ENCODE measurements at places on chromosomes 7 and 10.

GRCh38 chr7:29798422-29798821 is 7.9 kb upstream of the WIPF3 start:
- DNase-seq = no peak

- DNase-seq = no peak
Measured at GRCh38 chr10:1377740-1378397, 321.7 kb downstream of the WDR37 start.

GRCh38 chr10:112981553-112981952 is 31.5 kb downstream of the TCF7L2 start:
- no peak for DNase-seq

DNA sequence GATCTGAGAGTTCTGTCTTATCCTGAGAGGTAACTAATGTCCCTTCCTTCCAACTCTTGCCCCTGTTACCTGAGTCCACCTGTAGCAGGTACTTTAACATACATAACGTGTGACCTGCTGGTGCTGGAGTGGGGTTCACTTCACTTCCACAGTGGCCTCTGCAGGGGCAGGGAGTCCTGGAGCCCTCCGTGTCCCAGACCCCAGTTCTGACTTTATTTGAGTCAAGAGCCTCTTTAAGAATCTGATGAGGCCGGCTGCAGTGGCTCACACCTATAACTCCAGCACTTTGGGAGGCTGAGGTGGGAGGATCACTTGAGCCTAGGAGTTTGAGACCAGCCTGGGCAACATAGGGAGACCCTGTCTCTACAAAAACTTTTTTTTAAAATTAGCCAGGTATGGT is 117.0 kb upstream of the RET start:
- DNase-seq = no peak

DNA sequence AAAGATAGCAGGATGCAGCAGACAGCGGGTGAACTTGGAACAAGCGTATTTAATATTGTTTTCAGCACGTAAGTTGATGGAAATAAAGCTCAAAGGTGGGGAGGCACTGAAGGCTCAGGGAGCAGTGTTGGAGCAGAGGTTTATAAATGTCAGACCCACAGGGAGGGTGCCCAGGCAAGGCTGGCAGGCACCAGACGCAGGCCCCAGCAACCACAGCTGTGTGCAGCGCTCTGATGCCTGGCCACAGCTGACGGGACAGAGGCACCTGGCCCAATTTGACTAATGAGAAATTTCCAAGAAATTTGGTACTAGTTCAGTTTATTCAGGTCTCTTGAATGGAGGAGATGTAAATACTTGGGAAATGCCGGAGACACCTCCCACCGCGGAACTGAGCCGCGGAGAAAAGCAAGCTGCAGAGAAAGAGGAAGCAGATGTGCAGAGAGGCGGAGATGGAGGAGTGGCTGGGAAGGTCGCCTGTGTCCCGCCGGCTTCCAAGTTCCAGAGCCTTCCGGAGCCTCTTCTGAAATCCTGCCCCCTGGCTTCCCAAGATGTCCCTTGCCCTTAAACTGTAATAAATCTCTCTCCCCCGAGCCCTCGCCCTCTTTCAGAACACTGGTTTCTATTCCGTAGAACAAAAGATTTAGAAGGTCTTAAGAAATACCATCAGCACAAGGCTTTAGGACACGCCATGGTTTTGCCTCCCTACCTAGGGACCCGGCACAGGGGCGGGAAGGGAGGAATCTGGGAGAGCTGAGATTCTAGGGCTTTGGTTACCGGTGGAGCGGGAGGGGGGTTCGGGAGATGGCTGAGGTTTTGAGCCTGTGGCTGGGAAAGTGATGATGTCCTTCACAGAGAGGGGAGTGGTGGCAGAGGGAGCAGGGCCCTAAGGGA is 38.4 kb upstream of the PLXNA4 start:
- no peak for DNase-seq

DNA sequence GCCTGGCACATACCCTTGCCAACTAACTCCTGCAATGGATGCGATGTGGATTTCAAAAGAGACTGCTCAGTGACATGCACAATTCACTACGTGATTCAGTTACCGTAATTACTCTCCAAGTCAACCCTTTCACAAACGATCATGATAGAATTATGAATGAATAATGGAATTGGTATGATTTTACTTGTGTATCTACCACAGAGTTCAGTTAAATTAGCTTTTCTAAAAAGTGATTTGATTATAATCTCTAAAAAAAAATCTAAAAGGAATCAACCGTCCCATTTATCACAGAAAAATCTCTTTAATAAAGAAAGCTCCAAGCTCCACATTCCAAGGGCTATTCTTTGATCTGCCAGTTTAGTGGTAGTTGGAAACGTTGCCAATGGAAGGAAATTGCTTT is 30.4 kb upstream of the RSU1 start:
- DNase-seq = no peak

DNA sequence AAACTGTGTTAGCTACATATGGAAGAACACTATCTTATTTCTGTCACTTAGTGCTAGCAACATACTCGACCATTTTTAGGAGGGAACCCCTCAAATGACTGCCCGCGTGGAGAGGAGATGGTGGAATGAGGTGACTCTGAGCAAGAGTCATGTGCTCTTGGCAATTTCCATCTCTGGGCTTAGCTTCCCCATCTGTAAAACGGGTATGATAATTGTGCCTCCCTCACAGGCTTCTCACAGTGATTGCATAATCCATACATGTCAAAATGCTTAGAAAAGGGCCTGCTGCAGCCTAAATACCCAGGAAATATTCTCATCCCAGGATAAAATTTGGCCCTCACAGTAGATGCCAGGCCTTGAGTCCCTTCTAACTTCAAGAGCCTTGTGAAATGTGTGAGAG is 86.6 kb downstream of the WDFY4 start:
- DNase-seq = no peak

DNA sequence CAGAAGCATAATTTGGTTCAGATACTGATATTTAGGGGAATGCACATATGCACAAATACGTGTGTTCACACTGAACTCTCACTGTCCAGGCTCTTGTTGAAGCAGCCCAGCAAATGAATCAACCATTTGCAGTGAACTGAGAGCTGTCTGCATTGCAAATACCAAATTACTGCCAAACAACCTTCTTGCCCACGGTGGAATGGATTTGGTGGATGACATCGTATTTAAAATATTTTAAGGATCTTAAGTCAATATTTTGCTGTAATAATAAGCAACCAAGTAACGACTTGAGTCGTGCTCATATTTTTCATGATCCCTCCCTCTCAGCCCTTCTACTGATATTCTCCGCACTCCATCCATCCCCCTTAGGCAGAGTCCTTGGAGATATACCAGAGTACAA is 107.9 kb upstream of the FEZF1 start:
- DNase-seq = no peak

- no peak for DNase-seq
Measured at GRCh38 chr10:50498465-50498864, 125.3 kb downstream of the SGMS1 start.

- no peak for DNase-seq
Measured at GRCh38 chr7:88104732-88105131, 115.1 kb downstream of the SRI start.

- DNase-seq = no peak
Measured at GRCh38 chr7:147541261-147541660, 1049.3 kb upstream of the C7orf33 start.

- no peak for DNase-seq
Measured at GRCh38 chr7:5755704-5756504, 25.6 kb downstream of the RNF216 start.

DNA sequence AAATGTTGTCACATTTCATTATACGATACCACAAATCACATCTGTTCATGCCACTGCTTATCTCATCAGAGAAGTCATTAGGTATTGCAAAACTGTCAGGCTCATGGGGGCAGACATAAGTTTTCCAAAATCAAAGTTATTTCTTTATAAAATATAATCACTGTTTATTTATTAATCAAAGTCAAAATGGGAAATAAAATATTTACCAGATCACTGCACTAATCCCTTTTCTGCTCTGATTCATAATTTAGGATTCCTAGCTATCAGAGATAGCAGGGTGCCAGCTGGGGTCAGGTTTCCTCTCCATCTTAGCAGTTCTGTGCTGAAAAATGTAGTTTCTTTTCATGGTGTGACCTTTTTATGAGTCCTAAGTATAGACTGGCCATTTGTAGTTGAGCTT is 117.7 kb upstream of the LANCL2 start:
- DNase-seq = no peak

- DNase-seq = no peak
Measured at GRCh38 chr10:8039321-8039881, 15.1 kb upstream of the GATA3 start.

- DNase-seq = no peak
Measured at GRCh38 chr10:3693698-3694080, 91.3 kb downstream of the KLF6 start.

DNA sequence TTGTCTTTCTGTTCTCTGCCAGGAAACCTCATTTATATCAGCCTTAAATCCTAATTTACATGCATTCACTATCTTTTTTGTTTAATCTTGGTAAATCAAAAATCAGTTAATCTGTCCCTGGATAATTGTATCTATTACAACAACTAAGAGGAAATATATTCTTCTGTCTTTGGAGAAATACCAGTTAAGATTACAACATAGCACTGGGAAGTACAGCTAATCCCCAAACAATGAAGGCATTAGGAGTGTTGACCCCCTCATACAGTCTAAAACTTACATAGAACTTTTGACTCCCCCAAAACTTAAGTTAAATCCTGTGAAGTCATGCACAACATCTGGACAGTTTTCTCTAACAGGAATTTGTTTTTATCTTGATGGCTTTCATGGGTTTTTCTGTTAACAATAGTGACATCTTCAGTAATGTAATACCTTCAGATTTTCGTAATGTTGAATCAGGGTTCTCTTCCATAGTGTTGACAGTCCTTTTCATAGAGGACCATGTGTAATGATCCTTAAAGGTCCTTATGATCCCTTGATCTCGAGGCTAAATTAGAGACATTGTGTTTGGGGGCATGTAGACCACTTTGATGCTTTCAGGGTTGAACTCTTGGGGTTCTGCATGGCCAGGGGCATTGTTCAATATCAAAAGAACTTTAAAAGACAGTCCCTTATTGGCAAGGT is 24.1 kb upstream of the ABCC2 start:
- no peak for DNase-seq

- DNase-seq = no peak
Measured at GRCh38 chr7:20509892-20510572, 105.4 kb upstream of the ABCB5 start.

DNA sequence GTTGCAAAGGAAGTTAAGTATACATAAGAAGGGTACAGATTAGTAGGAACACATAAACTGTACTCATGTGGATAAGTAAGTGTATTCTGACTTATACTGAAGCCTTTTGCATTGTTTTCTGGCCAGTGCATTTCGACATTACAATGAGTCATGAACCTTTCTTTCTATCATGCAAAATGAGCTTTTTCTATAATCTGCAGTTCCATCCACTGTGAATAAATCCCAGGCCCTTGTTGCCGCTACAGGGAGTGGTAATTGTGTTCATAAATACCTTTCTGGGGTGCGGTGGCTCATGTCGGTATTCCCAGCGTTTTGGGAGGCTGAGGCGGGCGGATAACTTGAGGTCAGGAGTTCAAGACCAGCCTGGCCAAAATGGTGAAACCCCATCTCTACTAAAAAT is 858.3 kb downstream of the GRM8 start:
- DNase-seq = no peak

- DNase-seq = no peak
Measured at GRCh38 chr10:79547973-79548372, 12.2 kb downstream of the SFTPA2 start.

GRCh38 chr7:7347045-7347444 is 164.7 kb downstream of the C1GALT1 start:
- DNase-seq = no peak

DNA sequence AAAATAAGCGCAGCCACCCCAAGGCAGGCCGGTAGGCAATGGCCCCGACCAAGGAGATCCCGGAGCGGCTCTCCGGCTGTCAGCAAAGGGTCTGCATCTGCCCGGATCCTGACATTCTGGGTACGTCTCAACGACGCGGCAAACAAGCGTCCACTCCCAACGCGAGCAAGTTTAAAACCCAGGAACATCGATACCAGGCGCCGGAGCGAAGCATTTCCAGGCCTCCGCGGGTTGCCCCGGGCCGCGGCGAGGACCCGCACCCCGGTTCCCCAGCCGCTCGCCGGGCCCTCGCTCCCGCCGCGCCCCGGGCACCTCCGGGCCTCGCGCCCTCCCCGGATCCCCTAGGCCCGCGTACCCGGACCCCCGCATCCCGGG is 453 bp downstream of the URGCP start:
- no peak for DNase-seq

DNA sequence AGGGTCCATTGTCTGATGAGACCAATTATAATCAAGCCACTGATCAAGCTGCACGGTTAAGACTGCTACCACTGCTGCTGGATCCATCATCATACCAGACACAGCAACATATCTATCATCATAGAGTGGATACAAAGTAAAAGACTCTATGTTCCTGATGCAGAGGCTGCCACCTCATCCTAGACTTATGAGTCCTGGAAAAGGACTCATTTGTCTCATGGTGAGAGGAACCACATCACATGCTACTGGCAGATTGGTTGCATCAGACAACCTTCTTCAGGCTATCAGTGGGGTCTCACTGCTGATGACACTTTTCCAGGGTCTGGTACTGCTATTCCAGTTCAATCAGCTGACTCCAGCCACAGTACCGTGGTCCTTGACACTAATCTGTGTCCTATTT is 79.0 kb downstream of the ABI1 start:
- no peak for DNase-seq

GRCh38 chr10:105697290-105697780 is 1056.2 kb downstream of the SORCS3 start:
- no peak for DNase-seq

DNA sequence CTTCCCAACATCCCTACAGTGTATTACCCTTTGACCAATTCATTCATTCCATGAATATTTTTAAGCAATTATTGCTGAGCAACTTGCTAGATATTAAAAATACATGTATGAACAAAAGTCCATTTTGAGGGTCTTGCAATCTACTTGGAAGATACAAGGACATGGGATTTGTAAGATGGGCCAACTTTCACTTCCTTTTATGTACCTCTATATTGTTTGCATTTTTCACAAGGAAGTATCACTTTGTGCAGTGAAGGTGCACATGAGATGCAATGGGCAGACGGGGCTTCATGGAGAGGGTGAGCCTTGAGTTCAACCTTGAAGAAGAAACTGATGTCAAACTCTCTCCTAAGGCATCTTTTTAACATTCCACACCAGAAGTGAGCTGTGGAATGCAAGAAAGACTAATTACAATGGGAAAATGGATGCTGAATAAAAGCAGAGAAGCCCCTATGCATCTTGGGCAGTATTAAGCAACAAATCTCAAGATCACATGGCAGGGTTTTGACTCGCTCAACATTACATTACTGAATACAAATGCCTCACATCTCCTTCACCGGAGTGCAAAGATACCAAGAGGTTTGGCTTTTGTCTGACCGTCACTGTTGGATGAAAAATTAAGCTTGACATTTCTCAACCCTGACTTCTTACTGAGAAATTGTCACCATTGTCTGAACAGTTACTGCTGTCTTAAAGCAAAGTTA is 341.5 kb downstream of the ELMO1 start:
- no peak for DNase-seq
